ENCODE measurements at places on chromosomes 16 and 17.

GRCh38 chr16:73408311-73408710 is 360.4 kb upstream of the ZFHX3 start:
- no peak for DNase-seq

GRCh38 chr17:4678448-4679026 is 25.4 kb downstream of the PELP1 start:
- DNase-seq: no peak

DNA sequence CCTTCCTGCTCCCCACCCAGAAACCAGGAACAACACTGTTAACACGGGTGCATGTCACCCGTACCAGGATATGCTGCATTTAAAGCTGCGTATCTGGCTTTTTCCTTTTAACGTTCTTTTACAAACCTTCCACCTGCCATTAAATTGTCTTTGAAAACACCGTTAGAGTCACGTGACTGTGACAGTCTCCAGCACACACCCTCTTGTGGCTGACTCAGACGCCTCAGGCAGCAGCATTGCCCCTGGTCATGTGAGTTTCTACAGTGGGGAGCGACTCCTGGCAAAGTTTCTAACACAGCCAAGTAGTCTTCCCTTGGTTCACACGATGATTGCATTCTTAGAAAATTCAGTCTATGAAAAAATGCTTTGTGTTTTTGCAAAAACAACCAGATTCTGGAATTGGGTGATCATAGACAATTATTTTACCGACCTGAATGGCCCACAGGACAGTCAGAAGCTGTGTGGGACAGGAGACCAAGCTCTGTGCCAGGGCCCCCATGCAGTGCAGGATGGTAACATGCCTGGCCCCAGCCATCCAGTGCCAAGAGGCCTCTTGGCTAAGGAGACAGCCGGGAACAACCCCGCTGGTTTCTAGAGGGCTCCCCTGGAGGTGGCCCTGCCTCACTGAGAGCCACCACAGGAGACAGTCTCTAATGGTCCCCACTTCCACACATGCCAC is 199.1 kb downstream of the KATNIP start:
- no peak for DNase-seq

DNA sequence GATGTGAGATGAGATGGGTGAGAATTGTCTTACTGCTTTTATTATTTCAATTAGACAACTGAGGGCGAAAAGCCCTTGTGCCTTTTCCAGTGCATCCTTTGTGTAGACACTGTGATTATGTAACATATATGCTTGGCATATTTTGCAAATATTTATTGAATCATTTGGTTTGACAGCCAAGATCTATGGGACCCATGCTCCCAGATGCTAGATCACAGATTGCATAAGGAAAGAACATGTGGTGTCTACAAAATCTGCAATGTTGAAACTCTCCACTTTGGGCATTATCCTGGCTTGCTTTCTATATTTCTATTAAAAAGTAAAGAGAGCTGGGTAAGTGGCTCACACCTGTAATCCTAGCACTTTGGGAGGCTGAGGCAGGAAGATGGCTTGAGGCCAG is 4.8 kb upstream of the COG1 start:
- no peak for DNase-seq

DNA sequence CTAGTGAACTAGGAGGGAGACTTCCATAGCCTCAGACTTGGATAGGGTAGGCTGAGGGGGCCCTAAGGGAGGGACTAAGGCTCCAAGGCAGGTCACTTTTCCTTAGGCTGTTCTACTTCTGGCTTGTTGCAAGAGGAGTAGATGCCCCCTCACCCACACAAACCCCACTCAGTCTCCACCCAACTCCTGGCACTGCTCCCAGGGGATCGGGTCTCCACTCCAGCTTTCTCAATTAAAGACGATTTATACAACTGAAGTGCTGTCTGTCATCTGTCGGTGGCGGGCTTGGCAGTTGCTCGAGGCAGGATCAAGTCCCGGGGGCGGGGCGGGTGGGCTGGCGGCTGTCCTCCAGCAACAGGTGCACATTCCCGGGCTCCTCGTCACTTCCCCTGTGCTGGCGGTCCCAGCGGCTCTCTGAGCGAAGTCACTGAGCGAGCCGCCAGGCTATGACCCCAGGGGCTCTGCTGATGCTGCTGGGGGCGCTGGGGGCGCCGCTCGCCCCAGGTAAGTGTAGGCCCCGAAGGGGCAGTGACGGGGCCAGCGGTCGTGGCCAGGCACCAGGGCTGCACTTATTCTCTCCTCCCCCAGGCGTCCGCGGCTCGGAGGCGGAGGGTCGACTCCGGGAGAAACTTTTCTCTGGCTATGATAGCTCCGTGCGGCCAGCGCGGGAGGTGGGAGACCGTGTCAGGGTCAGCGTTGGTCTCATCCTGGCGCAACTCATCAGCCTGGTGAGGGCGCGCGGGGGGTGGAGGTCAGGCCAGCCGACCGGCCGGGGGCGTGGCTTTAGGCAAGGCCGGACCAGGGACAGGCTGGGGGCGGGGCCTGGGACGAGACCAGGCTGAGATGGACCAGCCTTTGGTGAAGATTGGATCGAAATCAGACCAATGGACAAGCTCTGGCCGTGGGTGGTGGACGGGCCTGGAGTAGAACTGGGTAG is at the start of gene CHRNB1:
CHRNB1 (plus strand) TSS at position 380 of the 937 bp plus-strand sequence; CDS start at position 447, 67 bp downstream.
- DNase-seq: no peak

DNA sequence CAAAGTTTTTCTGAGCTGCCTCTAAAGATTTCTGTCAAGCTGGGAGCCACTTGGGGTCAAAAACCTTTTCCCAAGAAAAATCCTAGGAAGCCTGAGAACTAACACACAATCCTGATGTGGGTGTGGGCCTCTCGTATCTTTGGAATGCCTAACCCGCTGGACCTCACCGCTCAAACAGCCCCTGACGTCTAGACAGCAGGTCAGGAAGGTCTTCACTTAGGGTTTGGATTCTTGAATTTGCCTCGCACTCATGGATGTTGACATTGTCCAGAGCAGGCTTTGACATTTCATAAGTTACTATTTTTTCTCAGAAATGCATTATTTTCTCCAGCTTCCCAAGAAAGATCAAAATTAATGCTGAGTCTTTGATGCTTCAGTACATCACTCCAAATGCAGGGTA is 18.9 kb downstream of the TEX2 start:
- no peak for DNase-seq

DNA sequence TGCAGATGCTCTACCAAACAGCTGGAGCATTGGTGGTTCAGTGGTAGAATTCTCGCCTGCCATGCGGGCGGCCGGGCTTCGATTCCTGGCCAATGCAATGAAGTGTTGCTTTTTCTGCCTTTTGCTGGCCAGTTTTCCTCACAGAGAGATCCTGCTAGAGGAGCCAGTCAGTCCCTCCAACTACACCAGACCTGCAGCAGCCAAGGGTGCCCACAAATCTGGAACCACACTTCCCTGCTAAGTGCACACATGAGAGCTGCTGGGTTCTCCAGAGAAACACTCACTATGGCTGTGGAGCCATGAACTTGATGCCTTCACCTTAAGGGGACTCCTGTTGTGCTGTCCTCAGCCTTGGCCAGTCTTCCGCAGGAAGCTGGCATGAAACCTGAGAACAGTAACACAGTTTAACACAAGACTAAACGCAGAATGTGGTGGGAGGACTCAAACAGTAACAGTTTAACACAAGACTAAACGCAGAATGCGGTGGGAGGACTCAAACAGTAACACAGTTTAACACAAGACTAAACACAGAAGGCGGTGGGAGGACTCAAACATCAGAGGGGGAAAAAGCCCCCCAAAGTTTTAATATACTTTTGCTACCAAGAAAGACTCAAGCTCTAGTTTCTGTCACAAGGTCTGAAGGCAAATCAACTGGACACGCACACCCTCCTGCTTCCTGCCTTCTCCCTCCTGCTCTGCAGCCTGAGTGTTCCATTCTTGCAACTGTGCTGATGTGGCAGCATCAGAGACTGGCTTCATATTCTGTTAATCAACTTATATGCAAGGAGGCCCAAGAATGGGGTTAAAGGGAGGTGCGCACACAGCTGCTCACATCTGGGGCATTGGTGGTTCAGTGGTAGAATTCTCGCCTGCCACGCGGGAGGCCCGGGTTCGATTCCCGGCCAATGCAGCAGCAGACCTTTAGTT is 12.0 kb downstream of the VAC14 start:
- no peak for DNase-seq

GRCh38 chr16:26531290-26531730 is 535.4 kb upstream of the C16orf82 start:
- no peak for DNase-seq

GRCh38 chr17:68511671-68512246 is 471 bp upstream of the PRKAR1A start:
- DNase-seq: peak; percentile 81

DNA sequence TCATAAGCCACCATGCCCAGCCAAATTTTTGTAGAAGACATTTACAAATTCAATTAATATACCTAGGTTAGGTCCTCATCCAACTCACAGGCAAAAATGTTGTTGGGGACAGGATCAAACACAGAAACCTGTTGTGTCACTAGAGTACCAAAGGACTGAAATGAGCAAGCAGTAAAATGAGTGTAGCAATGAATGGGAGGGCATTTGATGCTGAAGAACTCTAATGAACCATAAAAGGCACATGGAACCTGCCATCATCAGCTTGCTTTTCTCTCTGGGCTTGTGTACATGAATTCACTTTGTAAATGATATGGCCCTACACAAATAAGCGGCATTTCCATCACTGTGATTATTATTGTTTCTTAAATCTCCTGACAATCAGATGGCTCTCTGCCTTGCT is 17.8 kb downstream of the USP31 start:
- no peak for DNase-seq

GRCh38 chr17:50042211-50042610 is 13.7 kb upstream of the ITGA3 start:
- no peak for DNase-seq

DNA sequence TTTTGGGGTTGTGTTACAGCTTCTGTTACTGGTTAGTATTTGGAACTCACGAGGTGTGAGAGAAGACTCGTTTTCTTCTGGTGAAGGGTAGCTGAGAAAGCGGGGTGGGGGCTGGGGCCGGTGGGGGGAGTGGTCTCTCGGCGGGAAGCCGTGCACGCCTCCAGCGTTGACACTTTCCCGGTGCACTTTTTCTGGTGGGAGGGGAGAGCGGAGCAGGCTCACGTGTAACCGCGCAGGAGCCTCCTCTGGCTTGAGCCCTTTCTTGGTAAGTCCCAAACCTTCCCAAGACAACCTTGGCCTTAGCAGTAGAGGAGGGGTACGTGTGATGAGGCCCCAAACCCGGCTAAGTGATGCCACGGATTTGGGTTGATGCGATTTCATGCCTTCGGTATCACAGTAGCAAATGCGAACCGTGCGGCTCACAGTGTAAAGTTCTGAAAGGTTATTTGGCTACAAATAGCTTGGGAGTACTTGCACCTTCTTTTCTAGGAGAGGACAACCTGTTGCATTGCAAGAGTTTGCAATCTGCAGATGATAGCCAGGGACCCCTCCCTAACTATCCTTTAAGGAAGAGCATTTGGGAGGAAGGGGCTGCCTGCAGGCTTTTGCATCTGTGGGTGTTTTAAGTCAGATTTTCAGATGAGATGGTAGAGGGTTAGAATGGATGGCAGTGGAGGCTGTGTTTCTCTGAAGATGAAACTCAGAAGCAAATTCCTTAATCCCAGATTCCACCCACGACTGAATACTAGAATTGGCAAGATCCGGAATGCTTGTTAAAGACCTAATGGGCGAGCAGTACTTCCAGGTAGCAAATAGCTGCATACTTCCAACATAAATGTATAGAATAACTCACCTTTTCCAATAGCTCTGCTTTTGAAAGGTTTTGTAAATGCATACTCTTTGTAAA is 1.5 kb downstream of the HLF start:
- no peak for DNase-seq

DNA sequence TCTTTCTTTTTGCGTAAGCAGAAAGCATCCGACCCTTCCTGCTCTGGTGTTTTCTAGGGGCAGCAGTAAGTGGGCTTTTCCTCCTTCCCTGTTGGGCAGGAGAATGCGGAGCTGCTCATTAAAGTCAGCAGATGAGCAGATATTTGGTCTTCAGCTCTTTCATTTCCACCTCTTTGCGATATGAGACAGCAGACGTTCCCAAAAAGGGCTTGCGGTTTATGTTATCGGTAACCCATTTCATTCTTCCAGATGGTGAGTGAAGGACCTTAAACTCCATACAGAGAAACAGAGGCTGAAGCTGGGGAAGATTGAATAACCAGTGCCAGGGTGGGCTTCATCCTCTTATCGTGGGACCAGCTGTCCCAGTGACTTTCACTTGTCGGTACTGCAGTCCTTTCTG is 40.7 kb downstream of the KSR1 start:
- no peak for DNase-seq

DNA sequence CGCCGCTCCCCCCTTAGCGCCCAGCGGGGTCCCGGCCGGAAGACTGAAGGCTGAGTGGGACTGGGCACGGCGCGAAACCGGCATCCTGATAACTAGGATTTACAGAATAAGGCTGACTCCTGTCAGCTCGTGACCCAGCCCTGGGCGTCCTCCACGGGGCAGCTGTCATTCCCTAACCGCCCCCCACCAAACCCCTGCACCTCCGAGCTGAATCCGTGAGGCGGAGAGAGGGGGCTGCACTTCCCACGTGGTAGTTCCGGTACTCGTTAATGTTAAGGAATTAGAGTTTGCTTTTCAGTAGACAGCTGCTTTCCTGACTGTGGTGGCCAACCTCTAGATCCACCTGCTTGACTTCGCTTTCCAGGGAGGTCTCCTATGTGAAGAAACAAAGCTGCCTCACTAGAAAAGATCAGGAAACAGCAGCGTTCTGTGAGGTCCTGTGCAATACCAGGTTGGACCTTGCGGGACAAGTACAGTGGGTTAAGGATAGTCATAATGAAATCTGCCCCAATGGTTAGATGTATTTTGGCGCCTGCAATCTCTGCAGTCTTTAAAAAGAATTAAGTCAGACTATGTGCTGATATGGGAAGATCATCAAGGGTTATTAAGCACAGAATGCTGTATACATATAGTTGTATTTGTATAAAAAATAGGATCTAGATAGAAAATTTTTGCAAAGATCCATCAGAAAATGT is 1.1 kb upstream of the WBP2 start:
- DNase-seq: no peak

DNA sequence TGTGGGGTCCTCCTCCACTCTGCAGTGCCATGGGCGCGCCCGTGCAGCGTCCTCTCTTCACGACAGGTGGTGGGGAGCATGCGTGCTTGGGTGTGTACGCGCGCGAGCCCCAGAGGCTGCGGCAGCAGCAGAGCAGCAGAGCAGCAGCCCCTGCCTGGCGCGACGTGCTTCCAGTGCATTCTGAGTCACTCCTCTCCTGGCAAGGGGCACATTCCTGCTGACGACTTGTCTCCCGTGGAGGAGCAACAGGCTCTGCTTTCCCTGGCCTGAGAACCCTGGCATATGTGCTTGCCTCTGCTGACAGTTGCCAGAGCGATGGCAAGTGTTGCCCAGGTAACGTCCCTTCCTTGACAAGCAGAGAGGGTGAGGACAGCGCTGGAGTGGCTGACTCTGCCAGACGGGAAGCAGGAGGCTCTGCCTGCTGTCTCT is 133.8 kb upstream of the PLCG2 start:
- no peak for DNase-seq

DNA sequence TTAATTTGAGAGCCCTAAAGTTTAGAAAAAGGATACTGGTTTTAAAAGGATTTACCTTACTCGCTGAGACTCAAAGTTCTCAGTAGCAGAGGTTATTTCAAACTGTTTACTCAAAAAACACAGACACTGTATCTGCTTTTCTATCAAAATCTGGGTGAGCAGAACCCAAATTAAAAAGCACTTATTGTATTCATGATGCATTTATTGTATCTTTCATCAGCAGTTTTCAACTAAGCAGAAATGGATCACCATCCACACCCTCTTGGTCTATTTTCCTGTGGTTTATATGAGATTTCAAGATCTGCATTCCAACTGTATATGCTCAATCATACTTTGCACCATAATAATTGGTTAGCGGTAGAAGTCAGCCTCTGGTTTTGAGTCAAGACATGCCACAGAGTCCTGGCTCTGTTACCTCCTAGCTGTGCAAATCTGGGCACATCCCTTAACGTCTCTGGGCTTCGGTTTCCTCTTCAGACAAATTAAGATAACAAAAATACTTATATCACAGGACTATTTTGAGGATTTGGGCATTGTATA is 109.5 kb downstream of the ASIC2 start:
- no peak for DNase-seq

Measured in NCI-H1930 (cell line).